Stimulated activated CD4-positive, alpha-beta T cell treated with anti-CD3 and anti-CD28 coated beads, Interleukin-2, amount 100 ng/mL, for 4 hours (primary cell): ENCODE measurements at places on chromosomes 6 and 20.

DNA sequence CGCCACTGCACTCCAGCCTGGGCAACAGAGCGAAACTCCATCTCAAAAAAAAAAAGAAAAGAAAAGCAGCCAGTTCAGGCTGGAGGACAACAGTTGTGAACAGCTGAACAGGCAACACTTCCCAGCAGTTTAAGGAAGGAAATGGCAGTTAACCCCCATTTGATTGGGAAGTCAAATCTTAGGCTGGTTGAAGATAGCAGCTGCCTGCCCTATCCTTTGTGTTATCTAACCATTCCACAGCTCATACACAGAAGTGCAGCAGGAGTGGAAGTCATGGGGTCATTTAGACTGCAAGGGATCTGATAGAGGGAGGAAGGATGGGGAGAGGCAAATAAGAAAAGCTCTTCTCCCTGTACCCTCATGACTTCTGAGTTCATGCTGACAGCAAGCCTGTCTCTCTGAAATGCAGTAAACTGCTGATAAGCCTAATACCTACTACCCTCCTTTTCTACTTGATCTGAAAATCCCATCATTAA lies 35.3 kb downstream of the KCTD20 start:
- no peak for DNase-seq

DNA sequence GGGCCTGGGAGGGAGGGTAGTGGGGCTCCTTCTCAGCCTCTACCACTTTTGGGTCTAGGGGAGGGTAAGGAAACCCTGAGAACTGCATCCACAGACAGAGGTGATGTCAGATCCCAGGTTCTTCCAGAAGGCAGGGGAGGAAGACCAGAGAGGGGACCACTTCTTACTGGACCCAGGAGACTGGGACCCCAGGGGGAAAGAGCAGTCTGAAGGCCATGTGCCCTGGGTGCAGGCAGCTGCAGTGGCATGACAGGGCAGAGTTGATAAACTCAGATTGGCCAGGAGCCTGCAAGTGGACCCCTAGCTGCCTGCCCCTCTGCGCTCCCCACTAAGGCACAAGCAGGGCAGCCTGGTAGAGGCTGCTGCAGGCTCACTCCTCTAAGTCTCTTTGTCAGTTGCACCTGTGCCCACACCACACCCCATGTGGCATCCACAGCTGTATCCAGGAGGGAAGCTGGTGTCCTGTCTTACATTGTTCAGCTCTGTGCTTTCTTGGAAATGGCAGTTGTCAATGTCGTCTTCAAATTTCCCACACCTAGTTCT lies 2.7 kb downstream of the CST9L start:
- no peak for DNase-seq

- no peak for DNase-seq
Measured at GRCh38 chr20:45209924-45210323, 3.1 kb downstream of the SEMG1 start.

GRCh38 chr20:43752561-43753301 lies 25.9 kb upstream of the GTSF1L start:
- no peak for DNase-seq

- DNase-seq, result no peak
Measured at GRCh38 chr6:85459224-85459901, 9.5 kb downstream of the NT5E start.

DNA sequence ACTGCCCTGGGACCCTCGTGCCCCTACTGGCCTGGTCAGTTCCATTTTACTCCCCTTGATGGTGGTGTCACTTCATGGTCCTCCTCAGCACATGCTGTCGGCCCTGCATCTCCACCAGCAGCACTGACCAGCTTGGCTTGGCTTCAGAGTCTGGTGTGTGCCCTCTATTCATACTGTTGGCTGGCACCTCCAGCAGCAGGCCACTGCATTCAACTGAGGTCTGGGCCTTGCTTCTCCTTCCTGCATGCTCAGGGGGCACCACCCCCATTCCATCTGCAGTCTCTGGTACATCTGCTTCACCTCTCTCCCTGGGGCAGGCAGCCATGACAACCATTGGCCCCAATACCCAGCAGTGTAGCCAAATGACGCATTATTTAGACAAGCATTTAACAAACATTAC lies 155.9 kb downstream of the SLC24A3 start:
- no peak for DNase-seq

DNA sequence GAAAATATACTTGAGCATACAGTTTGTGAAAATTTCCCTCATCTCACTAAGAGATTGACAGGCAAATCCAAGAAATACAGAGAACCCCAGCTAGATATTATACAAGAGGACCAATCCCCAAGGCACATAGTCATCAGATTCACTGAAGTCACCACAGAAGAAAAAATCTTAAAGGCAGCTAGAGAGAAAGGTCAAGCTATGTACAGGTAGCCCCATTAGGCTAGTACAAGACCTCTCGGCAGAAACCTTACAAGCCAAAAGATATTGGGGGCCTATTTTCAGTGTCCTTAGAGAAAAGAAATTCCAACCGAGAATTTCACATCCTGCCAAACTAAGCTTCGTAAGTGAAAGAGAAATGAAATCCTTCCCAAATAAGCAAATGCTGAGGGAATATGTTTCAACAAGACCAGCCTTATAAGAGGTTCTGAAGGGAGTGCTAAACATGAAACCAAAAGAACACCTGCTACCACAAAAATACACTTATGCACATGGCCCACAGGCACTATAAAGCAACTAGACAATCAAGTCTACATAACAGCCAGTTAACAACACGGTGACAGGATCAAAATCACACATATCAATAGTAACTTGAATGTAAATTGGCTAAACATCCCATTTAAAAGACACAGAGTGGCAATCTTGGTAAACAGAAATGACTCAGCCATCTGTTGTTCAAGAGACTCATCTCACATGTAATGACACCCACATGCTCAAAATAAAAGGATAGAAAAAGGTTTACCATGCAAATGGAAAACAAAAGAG lies 96.3 kb downstream of the FHL5 start:
- no peak for DNase-seq

- no peak for DNase-seq
Measured at GRCh38 chr6:98827295-98828159, 6.8 kb upstream of the POU3F2 start.

- DNase-seq, result no peak
Measured at GRCh38 chr20:10947726-10948125, 273.9 kb upstream of the JAG1 start.

DNA sequence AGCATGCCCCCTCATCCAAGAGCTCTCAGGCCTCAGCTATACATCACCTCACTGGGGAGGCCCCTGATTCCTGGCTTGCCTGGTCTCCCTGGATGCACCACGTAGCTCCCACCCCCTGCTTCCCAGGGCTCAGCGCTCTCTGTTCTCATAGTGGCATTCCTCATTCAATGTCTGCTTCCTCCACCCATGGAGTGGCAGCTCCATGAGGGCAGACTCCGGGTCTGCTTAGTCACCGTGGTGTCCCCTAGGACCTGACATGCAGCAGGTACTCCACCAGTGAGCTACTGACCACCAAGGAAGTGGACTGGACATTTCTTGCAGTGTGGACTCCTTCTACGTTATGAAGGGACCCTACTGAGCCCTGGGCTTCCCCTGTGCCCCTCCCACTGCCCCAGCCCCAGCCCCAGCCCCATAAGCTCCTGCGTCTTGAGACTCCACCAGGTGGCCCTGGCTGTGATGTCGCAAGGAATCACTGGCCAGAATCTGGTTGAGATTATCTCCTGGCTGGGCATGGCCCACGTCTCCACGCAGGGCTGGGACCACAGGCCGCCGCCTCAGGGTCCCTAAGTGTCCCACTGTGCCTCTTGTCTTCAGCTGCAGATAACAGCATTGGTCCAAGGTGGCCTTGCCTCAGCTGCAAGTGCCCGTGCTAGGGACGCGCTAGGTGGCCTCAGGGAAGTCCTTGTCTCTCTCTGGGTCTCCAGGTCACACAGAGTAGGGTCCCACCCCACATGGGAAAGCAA lies 26.7 kb downstream of the CEBPB start:
- DNase-seq, result no peak

- DNase-seq, result no peak
Measured at GRCh38 chr20:47929368-47930115, 144.3 kb upstream of the SULF2 start.

GRCh38 chr6:37272834-37273566 lies 15.1 kb upstream of the TMEM217 start:
- DNase-seq, result no peak

- no peak for DNase-seq
Measured at GRCh38 chr6:105036351-105036750, 79.4 kb downstream of the LIN28B start.

GRCh38 chr6:11111769-11112437 lies 378 bp upstream of the ERVFRD-1 start:
- DNase-seq, result no peak

GRCh38 chr6:56766806-56767178 lies 124.1 kb upstream of the DST start:
- no peak for DNase-seq

GRCh38 chr6:100023798-100024197 lies 29.8 kb upstream of the MCHR2 start:
- DNase-seq, result no peak

- DNase-seq, result no peak
Measured at GRCh38 chr6:89239338-89239737, 22.2 kb upstream of the GABRR1 start.

GRCh38 chr6:2225422-2226392 lies 19.7 kb downstream of the GMDS start:
- no peak for DNase-seq

DNA sequence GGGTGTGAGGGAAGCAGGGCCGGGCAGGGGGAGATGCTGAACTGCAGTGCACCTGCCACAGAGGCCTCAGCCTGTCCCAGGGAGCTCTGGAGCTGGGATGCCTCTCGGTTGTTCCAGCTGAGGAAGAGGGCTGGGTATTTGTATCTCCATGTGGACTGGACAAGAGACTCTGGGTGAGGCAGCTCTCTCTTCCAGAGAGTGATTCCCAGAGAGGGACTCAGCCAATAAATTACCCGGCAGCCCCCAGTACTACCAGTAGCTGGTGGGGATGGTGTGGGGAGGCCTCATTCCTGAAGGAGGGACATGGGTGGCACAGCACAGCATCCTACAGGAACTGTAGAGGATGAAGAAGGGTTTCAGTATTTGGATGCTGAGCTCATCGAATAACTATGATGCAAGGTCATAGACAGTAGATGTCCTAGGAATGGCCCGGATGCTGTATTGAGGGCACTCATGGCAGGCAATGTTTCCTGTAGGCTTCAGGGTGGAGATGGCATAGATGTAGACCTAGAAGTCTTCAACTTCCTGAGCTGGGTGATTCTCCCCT lies 1.4 kb downstream of the FGD2 start:
- no peak for DNase-seq

GRCh38 chr6:65531533-65531932 lies 175.5 kb downstream of the EYS start:
- no peak for DNase-seq

DNA sequence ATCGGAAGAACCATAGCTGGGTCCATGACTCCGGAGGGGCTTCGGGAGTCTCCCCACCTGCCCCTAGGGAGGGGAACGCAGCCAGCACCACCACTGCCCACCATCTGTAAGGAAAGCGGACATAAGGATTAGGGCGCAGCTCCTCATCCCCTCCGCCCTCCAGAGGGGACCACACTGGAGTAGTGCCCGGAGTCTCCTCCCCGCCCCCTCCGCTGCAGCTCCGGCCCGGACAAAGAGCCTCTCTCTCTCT lies 628 bp downstream of the SLC35B2 start:
- no peak for DNase-seq

DNA sequence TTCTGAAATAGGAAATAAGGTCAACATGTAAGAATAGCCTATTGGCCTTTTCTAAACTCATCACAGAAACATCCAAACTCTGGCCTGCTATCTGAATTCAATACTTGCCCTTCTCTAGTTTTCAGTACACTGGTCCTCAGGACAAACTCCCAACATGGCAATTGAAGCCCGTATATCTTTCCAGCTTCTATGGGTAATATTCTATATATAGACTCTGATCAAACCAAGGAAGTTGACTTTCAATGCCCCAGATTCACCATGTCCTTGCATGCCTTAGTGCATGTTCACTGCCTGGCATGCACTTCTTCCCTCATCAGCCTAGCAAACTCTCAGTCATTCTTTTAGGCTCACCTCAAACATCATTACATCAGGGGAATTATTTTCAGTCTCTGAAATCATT lies 73.2 kb downstream of the RSPO3 start:
- no peak for DNase-seq

DNA sequence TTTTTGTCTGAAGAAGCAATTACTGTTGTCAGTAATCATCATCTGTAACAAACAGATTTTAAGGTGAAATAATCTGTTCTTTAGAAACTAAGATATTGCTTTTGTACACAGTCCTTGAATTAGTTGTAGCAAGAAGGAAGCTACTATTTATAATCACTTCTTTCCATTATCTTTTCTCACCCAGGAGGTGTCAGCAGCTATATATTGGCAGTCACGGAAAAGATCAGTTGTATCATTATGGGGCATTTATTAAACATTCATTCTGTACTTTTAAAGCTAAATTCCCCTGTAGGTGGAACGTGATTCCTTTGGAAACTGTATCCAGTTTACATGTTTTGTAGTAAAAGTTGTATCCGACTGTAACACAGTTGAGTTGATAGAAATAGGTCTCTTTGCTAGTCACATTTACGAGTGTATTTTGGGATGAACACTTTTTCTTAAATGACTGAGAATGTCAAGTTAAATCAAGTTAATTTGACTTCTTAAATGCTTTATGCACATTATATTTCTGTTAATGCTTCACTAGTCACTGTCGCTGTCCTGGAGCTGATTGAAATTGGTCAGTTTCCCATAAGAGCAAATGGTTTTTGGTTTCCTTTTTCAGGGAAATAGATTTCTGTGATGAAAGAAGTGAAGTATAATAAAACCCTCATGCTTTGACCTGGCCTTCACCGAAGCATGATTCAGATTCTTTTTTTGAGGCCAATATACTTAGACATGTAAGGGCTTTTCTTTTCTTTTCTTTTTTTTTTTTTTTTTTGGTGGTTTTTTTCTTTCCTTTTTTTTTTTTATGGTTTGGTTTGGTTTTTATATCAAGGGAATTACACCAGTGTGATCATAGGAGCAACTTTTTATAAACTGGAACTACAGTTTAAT lies 5.1 kb downstream of the QKI start:
- DNase-seq, result no peak

DNA sequence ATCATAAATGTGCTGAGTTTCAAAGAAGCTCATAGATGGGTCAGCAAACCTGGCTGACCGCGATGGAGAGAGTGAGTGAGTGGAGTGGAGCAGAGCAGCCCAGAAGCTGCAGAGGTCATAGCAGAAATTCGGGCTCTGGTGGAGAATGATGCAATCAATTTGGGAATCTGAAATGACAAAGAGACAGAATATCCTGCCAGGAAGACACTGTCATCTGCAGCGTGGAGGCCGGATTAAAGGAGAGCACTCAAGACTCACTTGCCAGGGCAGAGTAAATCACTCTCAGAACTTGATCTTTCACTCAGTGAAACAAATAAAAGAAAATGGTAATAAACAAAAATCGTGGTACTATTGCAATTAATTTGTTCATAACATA lies 109.6 kb upstream of the RREB1 start:
- DNase-seq, result no peak

- no peak for DNase-seq
Measured at GRCh38 chr20:1210501-1210900, 7.2 kb downstream of the C20orf202 start.

DNA sequence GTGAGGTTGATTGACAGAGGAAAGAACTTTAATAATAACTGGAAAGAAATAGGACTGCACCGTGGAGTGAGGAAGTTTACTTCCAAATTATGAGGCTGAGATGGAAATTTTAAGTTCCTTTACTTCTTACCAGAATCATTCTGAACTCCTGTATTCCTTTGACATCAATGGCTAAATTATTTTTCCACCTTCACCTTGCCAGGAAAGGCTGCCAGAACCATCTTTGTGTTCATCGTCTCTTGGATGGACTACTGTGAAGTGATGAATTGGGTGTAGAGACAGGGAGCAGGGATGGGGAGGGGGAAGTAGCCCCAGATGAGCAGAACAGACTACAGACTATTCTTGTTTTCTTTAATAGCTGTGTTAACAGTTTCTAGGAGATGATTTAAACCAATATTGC lies 102.1 kb upstream of the CEP162 start:
- no peak for DNase-seq
